ENCODE measurements at places on chromosomes 1 and 21.

- no peak for DNase-seq
These were observed 101.2 kb upstream of the CYYR1 start for GRCh38 chr21:26674323-26674722.

- DNase-seq: no peak
These were observed 714.1 kb upstream of the ADAMTS5 start for GRCh38 chr21:27681038-27681437.

- no peak for DNase-seq
These were observed 30.2 kb downstream of the ADARB1 start for GRCh38 chr21:45104560-45104959.

GRCh38 chr1:230173187-230173975, 106.3 kb downstream of the GALNT2 start:
- no peak for DNase-seq

- no peak for DNase-seq
These were observed 25.4 kb upstream of the SLC16A1 start for GRCh38 chr1:112981426-112981825.

- DNase-seq: no peak
These were observed 17.5 kb downstream of the TAL1 start for GRCh38 chr1:47214549-47214948.

DNA sequence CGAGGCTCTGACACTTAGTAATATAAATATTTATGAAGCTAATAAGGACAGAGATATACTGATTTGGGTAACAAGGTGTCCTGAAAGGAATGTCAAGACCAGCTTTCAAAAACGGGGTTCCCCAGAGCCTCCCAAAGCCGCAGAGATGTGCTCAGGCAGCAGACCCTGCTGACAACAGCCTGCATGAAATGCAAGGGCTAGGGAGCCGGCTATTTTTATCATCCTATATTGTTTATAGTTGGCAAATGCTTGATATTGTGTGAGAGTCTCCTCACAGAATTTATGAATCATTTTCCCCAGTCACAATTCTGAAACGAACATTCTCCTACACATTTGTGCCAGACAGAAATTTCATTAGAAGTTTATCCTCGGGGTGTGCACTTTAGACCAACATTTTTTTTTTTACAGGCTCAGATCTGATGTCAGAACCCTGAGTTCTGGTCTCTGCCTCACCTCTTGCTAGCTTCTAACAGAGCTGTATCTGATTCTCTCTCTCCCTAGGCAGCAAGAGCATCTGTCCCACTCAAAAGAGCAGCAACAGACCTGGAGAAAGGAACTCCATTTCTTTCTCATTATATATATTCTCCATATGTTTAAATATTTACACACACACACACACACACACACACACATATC, 302.3 kb upstream of the PLD5 start:
- no peak for DNase-seq

- DNase-seq: no peak
These were observed 191.7 kb downstream of the GIPC2 start for GRCh38 chr1:78237364-78237916.

- no peak for DNase-seq
These were observed 86.2 kb upstream of the HP1BP3 start for GRCh38 chr1:20873311-20873710.

DNA sequence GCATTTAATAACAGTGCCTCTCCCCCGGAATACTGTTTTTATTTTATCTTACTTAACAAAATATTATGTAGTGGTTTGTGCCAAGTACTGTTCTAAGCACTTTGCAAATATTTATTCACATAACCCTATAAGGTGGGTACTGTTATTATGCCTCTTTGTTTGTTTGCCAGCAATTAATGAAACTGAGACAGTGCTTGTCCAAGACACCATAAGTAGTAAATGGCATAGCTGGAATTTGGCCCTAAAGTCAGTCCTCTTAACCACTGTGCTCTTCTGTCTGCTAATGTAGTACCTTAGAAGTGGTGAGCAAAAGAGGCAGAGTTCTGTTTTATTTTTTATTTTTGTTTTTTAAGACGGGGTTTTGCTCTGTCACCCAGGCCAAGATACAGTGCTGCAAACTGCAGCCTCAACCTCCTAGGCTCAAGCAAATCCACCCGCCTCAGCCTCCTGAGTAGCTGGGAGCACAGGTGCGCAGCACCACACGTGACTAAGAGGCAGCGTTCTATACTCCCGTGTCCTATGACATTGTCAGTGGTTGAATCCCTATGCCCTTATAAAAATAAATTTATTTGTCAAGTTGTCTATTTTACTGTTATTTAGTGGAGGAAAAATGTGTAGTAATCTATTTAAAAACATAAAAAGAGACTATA, 165.8 kb downstream of the CLEC20A start:
- DNase-seq: no peak

- no peak for DNase-seq
These were observed 52.7 kb downstream of the PLPP3 start for GRCh38 chr1:56526571-56527174.

DNA sequence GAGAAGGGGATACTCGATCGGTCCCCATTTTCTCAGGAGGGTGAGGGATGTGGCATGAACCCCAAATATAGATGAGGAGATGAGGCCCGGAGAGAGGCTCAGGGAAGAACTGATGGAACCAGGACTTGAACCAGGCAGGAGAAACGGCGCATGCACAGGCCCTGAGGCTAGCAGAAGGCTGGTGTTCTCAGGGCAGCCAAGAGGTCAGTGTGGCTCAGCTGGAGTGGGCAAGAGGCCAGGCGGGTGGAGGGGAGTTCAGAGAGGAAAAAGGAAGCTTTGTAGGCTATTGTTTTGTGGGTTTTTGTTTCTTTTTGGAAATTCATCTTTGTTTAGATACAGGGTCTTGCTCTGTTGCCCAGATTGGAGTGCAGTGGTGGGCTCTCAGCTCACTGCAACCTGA, 122.0 kb downstream of the LACTBL1 start:
- DNase-seq: no peak

DNA sequence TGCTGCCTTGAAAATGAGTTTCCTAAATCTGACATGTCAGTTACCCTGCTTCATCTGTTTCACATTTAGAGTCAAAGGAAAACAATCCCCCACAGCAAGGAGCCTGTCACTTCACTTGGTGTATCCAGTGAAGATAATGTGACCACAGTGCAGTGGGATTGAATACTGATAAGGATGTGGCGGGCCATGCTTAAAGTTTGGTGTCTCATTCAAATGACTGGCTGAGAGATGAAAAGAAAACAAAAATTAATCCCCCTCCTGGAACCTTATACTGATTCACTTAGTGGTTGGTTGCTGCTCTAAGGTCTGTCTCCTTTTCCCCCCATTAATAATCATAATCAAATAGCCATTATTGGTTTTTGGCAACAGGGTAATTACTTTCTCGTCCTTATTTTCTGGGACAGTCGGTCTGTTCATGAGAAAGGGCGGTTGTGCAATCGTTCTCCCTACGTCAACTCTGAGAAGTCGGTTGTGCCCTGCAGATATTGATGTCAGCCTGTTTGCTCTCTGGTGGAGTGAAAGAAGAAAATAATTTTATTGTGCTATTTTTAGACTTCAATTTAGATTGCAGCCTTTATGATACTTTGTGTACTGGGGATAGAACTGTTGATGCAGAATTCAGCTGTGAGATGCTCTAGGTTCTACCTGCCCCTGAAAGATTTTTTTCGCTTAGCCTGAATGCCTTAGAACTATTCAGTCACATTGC, 360.2 kb downstream of the DISC1 start:
- no peak for DNase-seq

- DNase-seq: no peak
These were observed 214.9 kb downstream of the FGGY start for GRCh38 chr1:59511476-59512465.

DNA sequence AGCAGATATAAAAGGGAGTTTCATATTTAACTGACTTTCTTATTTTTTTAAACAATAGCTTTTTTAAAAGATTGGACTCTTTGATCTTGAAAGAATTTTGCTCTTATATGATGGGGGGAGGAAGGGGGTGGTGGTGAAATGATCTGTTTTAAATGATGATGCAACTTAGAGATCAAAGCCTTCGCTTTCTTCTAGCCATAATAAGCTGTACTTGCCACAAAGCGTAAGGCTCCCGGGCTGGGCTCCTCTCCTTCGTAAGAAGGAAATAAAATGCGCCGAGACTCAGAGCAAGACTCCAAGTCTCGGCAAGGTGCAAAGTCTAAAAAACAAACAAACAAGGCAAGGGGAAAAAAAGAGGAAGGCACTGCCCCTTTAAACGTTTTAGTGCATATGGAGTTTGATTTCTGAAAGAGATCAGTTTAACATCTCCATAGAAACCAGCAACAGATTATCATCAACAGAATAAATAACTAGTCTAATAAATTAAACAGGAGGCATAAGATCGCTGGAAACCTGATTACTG, 3.3 kb downstream of the CASZ1 start:
- no peak for DNase-seq

DNA sequence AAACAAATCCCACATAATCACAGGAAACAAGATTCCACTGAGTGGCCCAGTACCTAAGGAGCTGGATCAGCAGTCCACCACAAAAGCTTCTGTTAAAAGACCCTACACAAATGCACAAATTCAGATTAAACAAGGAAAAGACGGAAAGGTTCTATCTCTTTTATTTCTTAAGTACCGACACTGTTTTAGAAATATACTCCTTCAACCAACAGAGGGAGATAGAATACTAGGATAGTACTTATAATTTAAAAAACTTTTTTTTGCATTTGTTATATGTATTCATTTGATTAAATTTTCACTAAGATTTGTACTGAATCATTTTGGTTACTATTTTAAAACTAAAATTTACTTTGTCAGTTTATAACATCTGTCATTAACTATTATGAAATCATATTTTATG, 12.5 kb downstream of the CDC7 start:
- no peak for DNase-seq
